ENCODE measurements at places on chromosomes 1 and 21. TPM values are rescaled to one million over a fixed set of nuclear protein-coding genes. Genes with fewer than 3 reads are reported as not detected.
A peak's percentile ranks its signal among the peaks of the same experiment; 100 is the strongest.

DNA sequence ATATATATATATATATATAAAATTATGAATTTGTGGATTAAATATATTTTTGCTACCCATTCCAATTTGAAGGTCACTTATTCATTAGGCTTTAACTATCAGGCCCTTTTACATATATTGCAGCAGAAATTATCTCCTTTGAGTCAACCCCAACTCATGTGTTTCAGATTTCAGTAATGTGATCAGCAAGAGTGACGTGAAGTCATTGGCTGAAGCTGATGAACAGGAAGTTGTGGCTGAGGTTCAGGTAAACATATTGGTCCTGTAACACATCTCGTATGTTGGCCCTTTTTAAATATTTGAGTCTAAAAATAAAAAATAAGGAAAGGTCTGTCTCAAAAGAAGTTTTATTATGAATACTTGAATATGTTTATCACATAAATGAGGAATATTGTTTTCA, 8.5 kb downstream of the VPS45 start:
- no peak for DNase-seq

GRCh38 chr1:43711524-43712386, 4.4 kb downstream of the ST3GAL3 start:
- peak; percentile 74 for DNase-seq

DNA sequence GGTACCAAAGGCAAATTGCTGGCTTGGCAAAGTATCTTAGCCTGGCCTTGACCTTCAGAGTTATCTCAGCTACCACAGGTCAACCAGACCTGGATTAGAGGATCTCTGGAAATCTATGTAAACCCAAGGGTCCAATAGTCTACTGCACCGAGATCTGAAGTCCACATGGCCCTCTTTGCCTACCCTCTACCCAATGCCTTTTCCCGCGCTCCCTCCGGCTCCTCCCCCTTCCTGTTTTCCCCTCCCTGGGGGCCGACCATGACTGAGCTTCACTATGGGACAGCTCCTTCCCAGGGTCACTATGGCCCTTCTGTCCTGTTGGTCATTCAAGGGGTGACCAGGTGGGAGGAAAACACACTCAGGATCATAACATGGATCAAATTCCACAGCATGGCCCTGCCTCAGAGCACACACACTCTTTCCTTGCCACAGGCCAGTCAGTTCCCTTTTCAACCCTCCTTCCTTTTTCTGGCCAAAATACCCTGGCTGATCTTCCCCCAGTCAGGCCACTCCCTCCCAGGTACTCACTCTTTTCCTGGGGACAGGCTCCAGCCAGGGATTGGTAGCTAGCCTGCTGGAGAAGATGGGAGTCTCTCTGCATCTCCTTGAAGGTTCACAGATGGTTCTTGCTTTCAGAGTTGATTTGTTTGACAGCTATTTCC, 19.1 kb upstream of the TMEM183A start:
- DNase-seq: no peak

DNA sequence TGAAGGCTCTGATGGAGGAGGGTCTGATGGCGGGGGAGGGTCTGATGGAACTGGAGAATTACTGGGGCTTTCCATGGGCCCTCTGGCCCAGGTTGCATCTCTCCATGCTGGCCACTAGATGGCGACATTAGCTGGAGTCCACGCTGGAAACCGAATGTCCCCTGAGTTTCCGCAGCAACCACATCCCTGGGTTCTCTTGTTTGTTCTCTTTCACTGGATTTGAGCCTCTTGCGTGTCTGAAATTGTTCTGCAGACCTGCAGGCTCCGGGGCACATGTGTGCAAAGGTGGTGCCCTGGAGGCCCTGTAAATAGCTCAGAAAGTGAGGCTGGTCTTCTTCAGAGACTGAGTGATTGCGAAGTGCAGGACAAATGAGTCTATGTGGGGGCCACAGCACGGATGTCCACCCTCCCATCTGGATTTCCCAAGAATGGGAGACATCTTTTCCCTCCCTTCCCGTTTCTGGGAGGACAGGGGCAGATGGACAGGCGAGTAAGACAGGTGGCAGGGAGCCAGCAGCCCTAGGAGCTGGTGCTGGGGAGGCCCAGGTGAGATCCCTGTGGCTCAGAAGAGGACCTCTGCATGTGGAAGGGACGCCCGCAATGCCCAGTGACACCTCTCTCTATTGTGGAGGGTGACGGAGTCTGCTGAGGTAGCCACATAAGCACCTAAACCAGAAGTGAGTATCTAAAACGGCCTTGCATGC, 73.2 kb upstream of the ABCG1 start:
- DNase-seq: peak; percentile 27

GRCh38 chr1:29599071-29599470, 362.7 kb downstream of the PTPRU start:
- DNase-seq: no peak

GRCh38 chr21:46097336-46098293, at the start of gene COL6A2:
TSS of gene COL6A2 (plus strand) at chr21:46098112.
- no peak for DNase-seq

- DNase-seq: no peak
Observed at GRCh38 chr1:162913345-162913744, 52.4 kb upstream of the CCDC190 start.

DNA sequence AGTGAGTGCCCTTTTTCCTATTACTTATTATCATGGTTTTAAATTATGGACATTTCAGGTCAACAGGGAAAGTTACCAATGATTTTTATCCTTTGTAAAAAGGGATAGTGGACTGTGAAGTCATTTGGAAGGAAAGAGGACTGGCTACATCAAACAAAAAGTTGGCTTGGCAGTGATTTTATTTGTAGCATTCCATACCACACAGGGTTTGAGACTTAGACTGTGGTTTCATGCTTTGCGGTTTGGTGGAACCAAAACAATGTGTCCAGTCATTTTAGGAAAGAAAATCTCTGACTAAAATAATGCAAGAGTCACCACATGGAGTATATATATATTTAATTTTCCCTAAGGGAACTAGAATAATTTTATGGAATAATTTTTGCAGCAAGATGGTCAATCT, 239.5 kb downstream of the HMCN1 start:
- peak; percentile 85 for DNase-seq

- no peak for DNase-seq
Observed at GRCh38 chr1:157653494-157653873, 47.1 kb downstream of the FCRL3 start.

DNA sequence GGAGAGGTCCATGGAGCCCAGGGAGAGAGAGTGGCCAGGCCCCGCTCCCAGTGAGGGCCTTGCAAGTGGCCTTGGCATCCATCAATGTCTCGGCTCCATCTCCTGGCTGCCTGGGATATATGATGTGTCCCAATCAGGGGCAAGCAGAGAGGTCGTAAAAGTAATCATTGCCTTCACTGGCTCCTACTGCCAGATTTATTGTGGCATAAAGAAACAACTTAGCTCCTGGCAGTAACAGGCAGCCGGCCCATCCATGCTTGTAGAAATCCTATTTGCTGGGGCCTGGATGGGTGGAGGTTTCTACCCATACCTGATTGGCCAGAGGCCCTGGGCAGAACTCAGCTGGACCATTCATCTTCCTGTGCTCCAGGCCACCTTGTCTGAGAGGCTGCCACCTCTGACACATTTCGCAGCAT, 272.6 kb downstream of the MATN1 start:
- no peak for DNase-seq

DNA sequence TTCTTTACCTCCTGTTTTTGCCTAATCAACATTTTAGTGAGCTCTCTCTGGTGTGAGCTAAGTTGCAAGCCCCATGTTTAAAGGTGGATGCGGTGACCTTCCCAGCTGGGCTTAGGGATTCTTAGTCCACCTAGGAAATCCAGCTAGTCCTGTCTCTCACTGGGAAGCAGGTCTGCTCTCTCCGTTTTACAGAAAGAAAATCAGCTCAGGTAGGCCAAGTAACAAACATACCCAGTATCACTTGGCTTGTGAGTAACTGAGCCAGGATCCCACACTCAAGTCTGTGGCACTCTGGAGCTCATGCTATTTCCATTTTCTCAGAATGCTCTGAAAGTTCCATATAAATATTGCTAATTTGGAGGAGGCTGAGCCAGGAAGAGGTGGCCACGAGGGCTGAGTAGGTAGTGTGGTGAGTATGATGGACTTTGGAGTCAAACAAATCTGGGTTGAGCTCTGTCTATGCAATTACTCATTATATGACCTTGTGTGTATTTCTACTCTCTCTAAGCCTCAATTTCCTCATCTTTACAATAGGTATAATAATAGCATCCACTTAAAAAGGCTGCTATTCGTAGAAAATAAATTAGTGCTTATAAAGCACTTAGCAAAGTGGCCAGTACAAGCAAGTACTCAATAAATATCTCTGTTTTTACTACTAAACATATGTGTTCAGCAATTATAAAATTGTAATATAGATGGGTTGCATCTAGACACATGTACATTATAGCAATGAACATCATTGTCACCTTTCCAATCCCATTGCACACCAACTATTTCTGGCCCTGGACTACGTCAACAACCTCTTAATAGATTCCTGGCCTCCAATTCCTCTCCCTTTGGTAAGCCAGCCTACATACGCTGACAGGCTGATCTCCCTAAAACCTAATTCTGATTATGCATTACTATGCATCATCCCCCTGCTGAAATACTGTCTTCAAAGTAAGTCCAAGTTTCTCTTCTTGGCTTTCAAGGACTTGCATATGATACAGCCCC, 32.7 kb upstream of the DHCR24 start:
- no peak for DNase-seq

DNA sequence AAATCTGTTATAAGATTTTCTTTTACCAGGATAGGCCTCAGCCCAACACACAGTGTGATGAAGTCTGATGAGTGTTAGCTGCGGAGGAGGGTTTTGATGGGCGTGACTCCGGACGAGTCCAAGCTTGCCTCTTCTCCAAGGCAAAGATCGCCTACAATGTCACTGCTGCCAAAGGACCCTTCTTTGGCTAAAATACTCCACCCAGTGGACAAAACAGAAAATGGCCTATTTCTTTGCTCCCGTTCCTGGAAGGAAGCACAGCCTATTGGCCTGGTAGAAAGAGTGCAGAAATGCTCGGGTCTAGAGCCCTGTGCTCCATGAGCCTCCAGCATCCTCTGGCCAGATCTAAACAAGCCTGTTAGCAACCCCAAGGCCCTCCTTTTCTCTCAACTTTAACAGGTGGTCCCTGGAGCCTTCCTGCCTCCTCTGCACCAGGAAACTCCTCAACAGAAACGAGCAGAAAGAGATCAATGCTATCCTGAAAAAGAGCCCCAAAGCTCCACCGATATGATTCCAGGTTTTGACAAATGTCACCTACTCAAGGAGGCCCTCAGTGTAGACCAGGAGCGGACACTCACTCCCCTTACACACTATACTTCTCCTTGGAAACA, 3.4 kb upstream of the CASQ2 start:
- DNase-seq: peak; percentile 85

GRCh38 chr1:184646824-184647223, 107.8 kb downstream of the EDEM3 start:
- no peak for DNase-seq

DNA sequence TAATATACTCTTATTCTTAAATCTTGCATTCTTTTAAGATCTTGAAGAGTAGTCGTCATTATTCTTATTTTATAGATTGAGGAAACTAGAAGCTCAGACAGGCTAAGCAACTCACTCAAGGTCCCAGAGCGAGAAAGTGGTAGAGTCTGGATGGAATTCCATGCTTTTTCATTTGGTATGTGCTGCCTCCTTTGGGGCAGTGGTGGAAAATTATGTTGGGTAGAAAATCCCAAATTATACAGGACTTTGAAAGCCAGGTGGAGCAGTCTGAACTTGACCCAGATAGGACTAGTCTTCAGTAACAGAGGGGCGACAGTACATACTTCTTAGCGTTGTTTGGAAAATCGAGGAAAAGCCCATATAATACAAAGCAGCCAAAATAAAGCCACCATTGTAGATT, 205.6 kb downstream of the ATG4C start:
- peak; percentile 21 for DNase-seq

DNA sequence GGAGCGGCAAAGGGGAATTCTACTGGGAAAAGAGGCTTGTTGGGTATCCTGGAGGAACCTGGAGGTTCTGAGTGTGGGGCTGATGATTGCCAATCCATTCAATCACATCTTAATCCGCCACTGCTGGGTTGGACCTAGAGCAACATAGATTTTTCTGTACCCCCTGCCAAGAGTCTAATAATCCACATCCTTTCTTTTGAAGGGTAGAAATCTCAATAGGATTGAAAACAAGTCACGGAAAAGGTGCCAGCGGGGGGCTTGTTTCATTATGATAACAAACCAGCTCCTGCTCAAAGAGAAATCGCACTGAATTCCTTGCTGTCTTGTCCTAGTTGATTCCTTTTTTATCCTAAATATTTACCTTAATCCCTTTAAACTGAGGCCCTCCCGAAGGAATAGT, 528.5 kb downstream of the ADGRL2 start:
- no peak for DNase-seq

DNA sequence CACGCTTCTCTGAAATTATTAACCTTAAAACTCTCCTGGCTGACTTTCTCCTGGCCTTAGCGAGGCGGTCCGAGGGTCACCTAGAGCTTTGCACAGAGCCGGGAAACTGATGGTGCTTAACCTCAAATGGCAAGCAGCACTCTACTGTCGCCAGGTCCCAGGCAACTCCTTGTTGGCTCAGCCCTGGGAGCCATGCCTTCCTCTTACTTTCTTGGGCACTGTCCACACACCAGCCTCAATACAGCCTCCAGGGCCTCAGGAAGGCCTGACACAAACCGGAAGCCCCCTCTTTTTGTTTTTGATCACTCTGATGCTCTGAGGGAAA, 3.8 kb downstream of the TRABD2B start:
- no peak for DNase-seq

DNA sequence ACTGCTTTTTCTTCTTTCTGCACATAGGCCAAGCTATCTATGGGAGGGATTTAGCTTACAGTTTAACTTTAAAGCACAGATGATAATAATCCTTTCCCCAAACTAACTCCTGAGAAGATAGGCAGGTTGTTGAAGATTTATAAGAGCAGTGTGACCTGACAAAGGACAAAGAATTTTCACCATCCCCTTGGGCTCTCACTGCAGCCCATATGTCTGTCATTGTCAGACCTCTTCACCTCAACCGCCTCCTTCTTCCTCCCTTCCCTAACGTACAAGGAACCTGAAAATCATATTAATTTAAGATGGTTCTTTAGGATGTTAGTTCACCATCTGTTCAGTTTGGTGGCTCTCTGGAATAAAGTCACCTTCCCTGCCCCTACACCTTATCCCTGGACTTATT, 5.0 kb downstream of the RNU1-2 start:
- peak; percentile 59 for DNase-seq

Gene LCA5L
- total RNA-seq: 0.20 TPM

Gene MXRA8
- total RNA-seq: 0.11 TPM

Gene S100B
- not detected for total RNA-seq

Gene BGLAP
- total RNA-seq: not detected

Gene RUNX3
- 5.5 TPM for total RNA-seq

Gene TMEM51
- total RNA-seq: 19.9 TPM

Gene KCNE1
- not detected for total RNA-seq

Gene OLFML2B
- total RNA-seq: 2.2 TPM

Gene DENND2D
- not detected for total RNA-seq

Gene NCAM2
- total RNA-seq: 0.07 TPM

Gene ACTA1
- not detected for total RNA-seq
